ENCODE measurements at places on chromosomes 4 and X.

DNA sequence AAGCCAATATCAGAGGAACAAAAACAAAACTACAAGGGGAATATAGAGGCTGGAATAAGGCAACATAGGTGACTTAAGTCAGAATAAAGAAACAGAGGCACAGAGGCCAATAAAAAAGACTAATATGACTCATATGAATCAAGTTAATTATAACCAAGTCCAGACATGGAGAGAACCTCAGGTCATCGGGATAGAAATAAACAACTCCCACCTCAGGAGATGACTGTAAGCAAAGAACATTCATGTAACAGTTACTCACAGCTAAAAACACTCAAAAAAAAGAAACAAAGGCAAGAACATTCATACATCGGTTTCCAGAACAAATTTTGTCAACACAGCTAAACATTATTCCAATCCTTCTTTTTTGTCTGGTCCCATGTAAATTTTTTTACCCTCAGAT is 60.3 kb upstream of the RXFP1 start:
- DNase-seq, result no peak

DNA sequence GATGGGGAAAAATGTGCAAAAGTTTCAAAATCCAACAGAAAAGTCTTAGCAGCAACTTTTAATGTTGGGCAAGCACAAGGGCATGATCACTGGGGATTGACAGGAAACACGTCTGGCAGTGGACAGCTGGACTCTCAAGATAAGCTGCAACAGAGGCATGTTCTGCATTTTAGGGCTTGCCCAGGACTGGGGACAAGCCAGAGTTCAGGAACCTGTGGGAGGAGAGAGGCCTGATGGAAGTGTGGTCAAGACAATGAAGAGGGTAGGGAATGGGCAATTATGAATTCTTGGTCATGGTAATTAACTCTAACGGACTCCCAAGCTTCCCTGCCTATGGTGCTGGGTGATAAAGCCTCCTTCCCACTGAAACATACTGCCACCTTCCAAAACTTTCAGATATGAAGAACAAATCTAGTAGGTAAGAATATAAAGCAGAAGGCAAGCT is 48.4 kb downstream of the ANXA3 start:
- DNase-seq, result no peak

- no peak for DNase-seq
Measured at GRCh38 chr4:6199422-6199921, 877 bp downstream of the JAKMIP1 start.

GRCh38 chr4:120922381-120923206 is at the start of gene PRDM5:
Gene PRDM5, minus strand, starts transcription at chr4:120922726. Its CDS starts 118 bp downstream, at chr4:120922608.
- no peak for DNase-seq

- no peak for DNase-seq
Measured at GRCh38 chr4:2082118-2082517, 23.0 kb downstream of the NAT8L start.

GRCh38 chr4:46274717-46275116 is 115.2 kb downstream of the GABRA2 start:
- no peak for DNase-seq

DNA sequence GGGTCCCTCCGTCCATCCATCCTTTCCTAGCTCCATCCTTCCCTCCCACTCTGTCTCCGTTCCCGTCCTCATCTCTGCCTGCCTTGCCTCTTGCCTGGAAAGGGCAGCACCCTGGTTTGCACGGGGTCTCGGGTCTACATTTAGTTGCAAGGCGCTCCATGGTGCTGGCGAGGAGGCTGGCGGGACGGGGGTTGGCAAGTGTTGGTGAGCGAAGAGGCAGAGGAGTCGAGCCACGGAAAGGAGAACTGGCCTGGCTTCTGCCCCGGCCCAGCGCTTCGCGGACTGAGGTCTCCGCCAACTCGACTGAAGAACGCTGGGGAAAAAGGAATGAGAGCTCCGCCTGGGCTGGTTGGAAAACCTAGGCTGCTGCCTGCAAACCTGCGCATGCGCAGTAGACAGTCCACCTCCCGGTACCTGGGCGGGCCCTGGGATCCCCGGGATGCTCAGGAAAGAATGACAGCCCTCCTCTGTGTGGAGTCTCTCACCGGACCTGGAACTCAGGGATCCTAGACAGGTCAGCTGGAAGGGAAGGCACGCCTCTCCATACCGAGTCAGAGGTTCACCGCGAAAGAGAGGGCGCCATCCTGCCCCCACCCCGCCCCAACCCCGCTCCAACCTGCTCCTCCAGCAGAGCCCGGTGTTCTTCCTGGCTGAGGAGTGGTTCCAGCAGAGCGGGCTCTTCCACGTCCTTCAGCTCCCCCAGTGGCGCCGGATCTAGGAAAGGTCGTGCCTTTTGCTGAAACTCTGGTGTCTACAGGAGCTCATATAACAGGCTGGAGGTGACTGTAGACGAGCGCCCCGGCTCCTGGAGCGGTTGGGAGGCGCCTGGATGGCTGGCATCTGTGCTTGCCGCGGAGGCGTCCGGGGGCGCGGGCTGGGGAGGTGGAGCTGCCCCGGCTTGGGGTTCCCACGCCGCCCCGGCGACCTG is 6.0 kb downstream of the FRG2 start:
- no peak for DNase-seq

GRCh38 chr4:13891544-13891939 is 264.0 kb upstream of the BOD1L1 start:
- DNase-seq, result no peak

DNA sequence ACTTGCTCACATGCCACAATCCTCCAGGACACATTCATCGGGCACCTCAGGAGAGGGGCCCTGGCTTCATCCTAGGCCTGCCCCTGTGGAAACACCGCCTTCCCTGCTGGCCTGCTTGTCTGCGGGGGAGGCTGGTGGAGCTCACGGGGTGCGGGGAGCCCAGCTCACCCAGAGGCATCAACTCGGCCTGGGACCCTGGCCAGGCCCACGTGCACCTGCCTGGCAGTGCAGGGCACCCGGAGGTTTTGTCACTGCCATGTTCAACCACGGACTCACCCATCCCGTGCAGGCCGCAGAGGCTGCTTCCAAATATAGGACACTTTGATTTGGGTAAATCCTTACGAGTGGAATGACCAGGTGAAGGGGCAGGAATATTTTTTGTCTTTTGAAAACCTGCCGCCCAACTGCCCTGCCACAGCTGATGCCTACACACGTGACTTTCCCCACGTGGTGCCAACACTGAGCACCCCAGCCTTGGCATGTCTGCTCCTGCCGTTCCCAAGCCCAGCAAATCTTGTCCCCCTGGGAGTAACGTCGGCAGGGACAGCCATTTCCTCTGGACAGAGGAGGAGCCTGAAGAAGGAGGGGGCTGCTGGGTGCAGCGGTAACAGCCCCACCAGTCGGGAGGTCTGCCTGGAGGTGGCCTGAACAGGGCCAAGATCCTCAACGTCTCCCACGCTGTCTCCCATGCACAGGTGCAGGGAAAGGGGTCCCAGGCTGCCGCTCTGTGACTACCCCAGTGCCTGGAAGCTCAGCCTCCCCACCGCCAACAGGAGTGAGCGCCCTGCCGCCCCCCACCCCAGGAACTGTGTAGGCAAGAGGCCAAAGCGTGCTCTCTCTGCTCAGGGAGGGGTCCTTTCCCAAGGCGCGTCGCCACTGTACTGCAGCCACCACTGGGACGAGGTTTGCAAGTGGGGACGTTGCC is 8.5 kb downstream of the MXD4 start:
- DNase-seq, result no peak

Data from stimulated activated CD4-positive, alpha-beta T cell treated with anti-CD3 and anti-CD28 coated beads, Interleukin-1b, Interleukin-23, amount 100 ng/mL, for 1 hour (primary cell).